ENCODE measurements at places on chromosomes 6 and 20.
A peak's percentile ranks its signal among the peaks of the same experiment; 100 is the strongest.

GRCh38 chr6:4717856-4718255 is 58.3 kb upstream of the CDYL start:
- DNase-seq: no peak

GRCh38 chr6:148166339-148166968 is 176.2 kb upstream of the SASH1 start:
- no peak for DNase-seq

DNA sequence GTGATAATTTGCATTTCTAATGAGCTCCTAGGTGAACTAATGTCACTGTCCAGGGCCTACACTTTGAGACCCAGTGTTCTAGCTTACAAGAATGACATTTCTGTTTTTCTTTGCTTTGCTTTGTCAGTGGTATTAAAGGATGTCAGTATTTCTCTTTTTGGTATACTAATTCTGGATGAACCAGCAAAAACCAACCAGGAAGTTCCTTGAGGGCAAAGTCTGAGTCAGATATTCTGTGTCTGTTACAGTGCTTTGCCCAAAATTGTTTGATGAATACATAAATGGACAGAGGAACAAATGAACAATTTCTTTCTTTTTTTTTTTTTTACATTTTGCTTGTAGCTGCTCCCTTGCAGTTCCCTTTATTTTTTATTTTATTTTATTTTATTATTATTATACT is 15.4 kb downstream of the COQ3 start:
- no peak for DNase-seq

- DNase-seq: peak; percentile 86
Measured at GRCh38 chr6:30325150-30325872, 1.4 kb upstream of the TRIM39 start.

DNA sequence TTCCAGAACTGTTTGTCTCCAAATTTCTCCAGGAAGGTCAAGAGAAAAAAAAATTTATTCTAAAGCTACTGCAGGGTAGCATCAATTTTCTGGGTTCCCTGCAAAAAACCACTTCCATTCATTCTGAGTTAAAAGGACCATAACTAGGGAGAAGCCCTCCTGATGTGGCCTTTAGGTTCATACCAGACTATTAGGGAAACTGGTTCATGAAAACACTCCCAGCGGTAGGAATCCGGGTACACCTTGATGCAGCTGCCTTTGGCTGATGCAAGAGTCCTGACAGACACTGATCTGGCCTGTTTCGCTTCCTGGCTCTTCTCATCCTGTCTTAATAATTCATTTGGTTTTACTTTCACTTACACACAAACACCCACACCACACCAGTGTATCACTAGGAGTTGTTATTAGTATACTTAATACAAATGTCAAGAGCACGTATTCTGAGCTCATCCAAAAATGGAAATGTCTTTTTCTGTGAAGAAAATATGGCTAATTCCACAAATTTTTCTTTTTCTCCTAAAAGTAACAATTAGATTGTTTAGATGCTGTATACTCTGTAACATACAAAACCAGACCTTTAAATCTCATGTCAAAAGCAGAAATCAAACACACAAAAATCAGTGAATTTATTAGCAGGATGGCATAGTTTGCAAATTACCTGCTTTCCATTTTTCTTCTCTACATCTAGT is 38.4 kb upstream of the ARHGAP18 start:
- DNase-seq: peak; percentile 56

DNA sequence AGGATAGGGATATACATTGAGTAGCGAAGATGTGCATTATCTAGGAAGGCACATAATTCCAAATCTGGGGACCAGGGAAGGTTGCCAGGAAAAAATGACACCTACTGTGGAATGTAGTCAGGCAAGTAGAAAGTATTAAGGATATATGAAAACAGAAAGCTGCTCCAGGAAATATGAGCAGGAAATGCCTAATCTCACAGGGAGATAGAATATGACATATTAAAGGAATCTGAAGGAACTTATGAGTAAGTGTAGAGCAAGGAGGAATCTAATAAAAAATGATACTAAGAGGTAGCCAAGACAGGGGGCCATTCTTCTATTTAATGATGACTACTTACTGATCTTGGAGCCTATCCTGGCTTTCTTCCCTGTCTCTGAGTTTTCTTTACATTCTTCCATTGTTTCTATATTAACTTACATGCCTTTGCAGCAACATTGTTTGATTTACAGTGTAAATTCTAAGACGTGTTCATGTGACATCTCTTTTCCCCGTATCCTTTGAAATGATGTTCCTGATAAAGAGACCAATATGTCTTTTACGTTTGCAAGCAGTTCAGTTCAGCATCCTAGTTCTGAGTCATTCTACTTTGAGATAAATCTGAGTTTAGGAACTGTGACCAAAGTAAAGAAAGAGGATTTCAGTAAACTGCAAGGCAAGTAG is 58.6 kb downstream of the TINAG start:
- DNase-seq: no peak

- no peak for DNase-seq
Measured at GRCh38 chr6:131575834-131576478, 2.9 kb downstream of the ARG1 start.

- no peak for DNase-seq
Measured at GRCh38 chr6:165831812-165832510, 168.9 kb upstream of the PDE10A start.

- DNase-seq: no peak
Measured at GRCh38 chr6:166473886-166474571, 91.3 kb upstream of the MPC1 start.

GRCh38 chr6:126618639-126619343 is 278.9 kb downstream of the CENPW start:
- DNase-seq: no peak

- no peak for DNase-seq
Measured at GRCh38 chr6:94177429-94177828, 758.1 kb upstream of the EPHA7 start.

GRCh38 chr20:6668546-6668945 is 98.9 kb upstream of the BMP2 start:
- no peak for DNase-seq

- no peak for DNase-seq
Measured at GRCh38 chr6:163708466-163708865, 293.9 kb downstream of the QKI start.

DNA sequence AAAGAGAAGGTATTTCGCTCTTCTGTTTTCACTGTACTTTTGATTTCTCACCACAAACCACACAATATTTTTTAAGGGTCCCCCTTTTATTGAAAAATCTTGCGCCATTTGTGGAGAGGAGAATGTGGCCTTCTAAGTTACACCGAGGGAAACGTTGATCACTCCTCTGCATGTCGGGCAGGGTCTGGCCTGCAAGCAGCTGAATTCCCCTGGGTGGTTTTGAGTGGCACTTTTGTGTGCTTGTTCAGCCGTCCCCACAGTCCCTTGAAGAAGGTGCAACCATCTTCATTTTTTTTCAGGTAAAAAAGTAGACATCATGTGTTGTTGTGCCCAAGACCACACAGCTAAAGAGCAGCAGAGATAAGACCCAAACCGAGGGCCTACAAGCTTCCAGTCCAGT is 6.1 kb downstream of the GPR31 start:
- DNase-seq: no peak

DNA sequence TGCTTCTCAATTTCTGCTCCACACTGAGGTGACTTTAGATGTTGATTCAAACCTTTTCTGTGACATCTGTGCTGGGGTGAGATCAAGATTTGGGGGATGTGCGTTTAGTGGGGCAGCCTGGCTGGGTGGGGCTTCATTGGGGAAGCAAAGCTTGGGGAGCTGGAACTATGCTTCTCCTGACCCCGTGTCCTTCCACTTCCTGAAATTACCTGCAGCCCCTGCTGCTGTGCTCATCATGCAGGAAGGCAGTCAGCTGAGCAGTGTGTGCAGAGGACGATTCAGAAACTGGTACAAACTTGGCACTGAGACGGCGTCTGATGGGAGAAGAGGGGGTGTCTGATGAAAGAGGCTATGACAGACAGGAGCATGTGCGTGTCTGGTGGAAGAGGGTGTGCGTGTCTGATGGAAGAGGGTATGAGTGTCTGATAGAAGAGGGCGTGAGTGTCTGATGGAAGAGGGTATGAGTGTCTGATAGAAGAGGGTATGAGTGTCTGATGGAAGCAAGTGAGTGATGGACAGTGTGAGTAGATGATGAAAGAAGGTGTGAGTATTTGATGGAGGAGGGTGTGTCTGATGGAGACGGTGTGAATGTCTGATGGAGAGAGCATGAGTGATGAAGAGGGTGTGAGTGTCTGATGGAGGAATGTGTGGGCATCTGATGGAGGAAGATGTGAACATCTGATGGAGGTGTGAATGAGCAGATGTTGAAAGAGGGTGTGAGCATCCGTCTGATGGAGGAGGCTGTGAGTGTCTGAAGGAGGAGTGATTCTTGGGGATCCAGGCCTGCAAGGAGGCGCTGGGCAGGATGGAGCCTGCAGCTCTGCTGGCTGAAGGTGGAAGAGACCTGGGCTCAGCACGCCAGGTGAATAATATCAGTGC is 103.4 kb downstream of the SYCP2 start:
- no peak for DNase-seq

DNA sequence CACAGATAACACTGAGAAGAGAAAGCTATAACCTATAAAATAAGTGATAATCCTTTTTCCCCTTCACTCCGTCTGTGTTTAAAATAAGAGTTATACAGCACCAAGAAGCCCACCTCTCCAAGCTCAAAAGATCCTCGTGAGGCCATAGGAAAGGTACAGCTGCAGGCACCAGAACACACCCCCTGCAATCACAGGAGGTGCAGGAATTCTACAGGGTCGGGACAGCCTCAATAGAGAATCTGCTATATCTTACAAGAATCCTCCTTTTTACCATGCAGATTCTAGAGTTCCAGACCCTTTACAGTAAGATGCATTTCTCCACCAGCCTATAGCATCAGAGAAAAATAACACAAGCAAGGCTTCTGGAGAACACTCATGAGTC is 5.0 kb upstream of the ADGRF1 start:
- no peak for DNase-seq

DNA sequence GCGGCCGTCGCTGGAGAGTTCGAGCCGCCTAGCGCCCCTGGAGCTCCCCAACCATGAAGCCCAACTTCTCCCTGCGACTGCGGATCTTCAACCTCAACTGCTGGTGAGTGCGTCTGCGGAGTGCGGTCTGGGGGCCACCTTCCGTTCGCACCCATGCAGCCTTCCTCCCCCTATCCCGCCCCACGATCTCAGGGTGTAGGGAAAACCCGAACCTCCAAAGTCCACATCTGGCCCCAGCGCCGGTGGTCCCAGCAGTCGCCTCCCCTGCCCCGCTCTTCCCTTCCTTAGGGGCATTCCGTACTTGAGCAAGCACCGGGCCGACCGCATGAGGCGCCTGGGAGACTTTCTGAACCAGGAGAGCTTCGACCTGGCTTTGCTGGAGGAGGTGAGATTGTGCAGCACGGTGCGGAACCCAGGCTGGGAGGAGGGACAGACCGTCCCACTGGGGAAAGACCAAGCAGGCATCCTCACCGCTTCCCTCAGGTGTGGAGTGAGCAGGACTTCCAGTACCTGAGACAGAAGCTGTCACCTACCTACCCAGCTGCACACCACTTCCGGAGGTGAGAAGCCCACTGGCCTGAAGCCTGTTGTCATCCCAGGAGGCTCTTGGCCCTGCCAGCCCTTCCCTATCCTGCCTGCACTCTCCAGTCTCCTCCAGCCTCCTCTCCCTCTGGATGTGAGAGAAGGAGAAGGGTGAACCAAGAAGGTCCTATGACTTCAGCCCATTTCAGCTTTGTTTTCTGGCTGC is 719 bp downstream of the SMPD2 start:
- no peak for DNase-seq

GRCh38 chr20:47672886-47673670 is 112.2 kb downstream of the SULF2 start:
- DNase-seq: no peak

GRCh38 chr20:5146871-5147592 is 20.2 kb downstream of the CDS2 start:
- no peak for DNase-seq

- DNase-seq: no peak
Measured at GRCh38 chr20:49115564-49115963, 69.5 kb downstream of the CSE1L start.

GRCh38 chr6:22146931-22147701 is 149.7 kb downstream of the PRL start:
- DNase-seq: no peak

- no peak for DNase-seq
Measured at GRCh38 chr20:9258901-9259300, 190.0 kb downstream of the PLCB4 start.

DNA sequence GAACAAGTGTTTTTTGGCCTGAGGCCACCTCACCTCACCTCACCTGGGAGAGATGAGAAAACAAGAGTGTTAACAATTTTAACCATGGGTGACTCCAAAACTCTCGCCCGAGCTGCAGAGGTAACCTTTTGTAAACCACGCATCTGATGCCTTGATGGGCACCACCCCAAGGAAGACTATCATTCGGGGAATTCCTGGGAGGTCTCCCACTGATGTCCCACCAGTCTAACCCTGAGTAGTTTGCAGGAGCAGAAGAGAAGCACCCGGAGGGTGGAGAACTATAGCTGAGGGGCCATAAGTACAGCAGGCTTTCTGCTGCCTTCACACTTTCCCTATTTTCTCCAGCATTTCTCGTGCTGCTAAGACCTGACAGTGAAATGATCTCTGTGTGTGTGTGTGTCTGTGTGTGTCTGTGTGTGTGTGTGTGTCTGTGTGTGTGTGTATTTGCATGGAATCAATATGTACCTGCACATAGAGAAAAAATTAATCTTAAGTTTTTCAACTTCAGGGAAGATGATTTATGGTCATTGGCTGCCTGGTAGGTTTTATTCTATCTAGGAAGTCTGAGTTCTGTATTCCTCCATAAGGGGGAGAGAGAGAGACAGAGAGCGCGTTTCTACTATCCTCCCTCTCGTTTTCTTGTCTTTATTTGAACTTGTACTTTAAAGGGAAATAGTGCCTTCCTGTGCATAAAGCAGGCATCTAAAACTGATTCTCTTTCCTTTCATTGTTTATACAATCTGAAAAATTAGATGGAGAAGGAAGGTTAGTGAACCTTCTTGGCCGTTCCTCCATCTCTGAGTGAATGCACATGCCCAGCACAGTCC is 75.8 kb downstream of the CAP2 start:
- DNase-seq: no peak

- no peak for DNase-seq
Measured at GRCh38 chr6:85670573-85670972, 27.9 kb upstream of the SYNCRIP start.

- DNase-seq: no peak
Measured at GRCh38 chr20:64011366-64011779, 24.6 kb upstream of the C20orf204 start.

DNA sequence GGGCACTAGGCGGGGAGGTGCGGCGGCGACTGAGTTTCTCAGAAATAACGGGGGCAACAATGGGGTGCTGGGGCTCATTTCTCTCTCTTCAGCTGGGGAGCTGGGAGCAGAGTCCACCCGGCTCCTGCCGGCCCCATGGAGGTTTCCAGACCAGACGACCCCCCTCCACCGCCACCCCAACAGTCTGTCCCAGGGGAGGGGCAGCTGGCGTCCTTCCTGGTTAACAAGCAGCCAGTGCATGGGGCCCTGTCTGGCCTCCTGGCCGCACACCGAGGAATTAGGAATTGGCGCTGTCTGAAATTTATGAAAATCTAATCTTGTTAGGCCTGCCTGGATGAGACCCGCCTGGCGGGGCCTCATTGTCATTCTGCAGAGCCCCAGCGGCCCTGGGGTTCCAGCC is 42.4 kb downstream of the PMEPA1 start:
- no peak for DNase-seq

- peak; percentile 74 for DNase-seq
Measured at GRCh38 chr20:4038047-4038459, 22.7 kb upstream of the RNF24 start.
